ENCODE measurements at places on chromosomes 1 and 21.

- no peak for ATAC-seq
These were observed 48.8 kb downstream of the EDN2 start for GRCh38 chr1:41435570-41436178.

- no peak for ATAC-seq
These were observed 190.8 kb upstream of the AJAP1 start for GRCh38 chr1:4463631-4464030.

GRCh38 chr21:35617491-35617890, 442.8 kb downstream of the SETD4 start:
- ATAC-seq: no peak

GRCh38 chr1:34844252-34844634, 15.3 kb downstream of the SMIM12 start:
- ATAC-seq: no peak
